ENCODE measurements at places on chromosomes 16 and 17.

- no peak for DNase-seq
These were observed 477.4 kb downstream of the SLC39A11 start for GRCh38 chr17:72614871-72615626.

DNA sequence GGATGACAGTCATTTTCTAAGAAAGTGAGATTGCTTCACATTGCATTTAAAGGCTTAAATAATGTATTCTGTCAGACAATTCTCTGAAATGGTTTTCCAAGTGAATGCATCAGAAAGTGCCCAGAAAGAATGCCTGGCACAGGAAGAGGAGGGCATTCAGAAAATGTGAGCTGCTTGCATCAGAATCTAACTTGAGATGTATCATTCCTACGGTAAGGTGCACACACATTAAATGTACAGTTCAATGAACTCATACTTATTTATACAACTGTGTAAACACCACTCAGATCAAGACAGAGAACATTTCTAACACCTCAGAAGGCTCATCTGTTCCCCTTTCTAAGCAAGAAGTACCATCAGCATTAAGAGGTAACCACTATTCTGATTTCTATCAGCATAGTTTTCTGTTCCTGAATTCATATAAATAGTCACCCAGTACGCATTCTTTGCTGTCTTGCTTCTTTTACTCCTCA, 638.0 kb downstream of the MAF start:
- DNase-seq = no peak

DNA sequence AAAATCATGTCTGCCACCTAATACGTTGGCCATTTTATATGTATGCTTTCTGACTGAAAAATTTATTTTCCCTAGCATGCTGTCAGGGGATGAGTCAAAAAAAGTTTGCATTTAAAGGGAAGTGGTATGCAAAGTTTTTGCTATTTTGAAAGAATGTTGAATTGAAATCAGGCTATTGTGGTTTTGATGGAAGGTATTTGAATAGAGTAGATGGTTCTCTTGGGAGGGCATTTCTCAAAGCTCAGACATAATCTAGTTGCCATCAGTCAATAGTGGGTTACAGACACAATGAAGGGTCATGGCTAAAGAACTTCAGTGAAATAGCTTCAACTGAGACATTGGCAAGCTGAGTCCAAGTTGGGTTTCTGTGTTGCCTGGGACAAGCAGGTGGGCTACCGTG, 102.4 kb downstream of the MAP2K6 start:
- peak; percentile 33 for DNase-seq

- no peak for DNase-seq
These were observed 70.1 kb upstream of the MPHOSPH6 start for GRCh38 chr16:82240111-82240510.

DNA sequence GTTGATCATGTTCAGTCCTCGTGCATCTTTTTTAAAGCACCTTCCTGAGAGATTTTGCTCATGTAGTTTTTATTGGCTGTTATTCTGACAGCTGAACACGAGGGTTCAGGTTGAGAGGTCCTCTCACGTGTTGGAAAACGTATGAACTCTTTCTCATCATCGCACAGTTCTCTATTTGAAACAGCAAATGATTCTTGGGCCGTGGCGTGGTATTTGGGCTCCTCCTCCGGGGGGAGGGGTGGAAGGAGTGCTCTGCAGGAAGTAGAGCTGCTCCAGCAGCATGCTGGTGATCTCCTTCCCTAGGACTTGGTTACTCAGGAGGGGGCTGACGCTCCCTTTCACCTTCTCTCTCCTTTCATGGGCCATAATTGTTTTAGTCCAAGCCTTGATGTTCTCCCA, 70.4 kb downstream of the KSR1 start:
- no peak for DNase-seq

DNA sequence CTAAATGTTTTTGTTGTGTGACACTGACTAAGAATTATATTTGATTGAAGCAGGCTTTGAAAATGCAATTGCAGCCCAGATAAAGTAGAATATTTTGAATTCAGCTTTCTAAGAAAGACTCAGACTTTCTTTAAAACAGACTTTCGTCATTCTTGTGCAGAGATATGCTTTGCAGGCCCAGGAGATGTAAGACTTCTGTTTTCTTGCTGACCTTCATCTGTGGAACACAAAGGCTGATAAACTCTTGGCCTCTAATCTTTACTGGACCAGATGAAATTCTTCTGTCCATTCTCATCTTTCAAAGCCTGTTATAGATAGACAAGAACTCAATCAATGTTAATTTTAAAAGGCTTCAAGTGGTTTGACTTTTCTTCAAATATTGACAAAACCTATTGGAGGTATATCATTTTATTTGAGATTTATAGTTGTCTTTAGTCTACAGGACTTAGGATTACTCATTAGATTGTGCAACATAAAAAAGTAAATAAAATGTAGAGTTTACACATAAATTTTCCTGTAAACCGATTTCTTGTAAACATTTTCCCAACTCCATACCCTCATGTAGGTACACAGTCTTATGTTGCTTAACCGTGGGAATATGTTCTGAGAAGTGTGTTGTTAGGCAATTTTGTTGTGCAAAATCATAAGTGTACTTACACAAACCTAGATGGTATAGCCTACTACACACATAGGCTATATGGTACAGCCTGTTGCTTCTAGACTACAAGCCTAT, 94.2 kb downstream of the MAP2K4 start:
- DNase-seq = no peak

DNA sequence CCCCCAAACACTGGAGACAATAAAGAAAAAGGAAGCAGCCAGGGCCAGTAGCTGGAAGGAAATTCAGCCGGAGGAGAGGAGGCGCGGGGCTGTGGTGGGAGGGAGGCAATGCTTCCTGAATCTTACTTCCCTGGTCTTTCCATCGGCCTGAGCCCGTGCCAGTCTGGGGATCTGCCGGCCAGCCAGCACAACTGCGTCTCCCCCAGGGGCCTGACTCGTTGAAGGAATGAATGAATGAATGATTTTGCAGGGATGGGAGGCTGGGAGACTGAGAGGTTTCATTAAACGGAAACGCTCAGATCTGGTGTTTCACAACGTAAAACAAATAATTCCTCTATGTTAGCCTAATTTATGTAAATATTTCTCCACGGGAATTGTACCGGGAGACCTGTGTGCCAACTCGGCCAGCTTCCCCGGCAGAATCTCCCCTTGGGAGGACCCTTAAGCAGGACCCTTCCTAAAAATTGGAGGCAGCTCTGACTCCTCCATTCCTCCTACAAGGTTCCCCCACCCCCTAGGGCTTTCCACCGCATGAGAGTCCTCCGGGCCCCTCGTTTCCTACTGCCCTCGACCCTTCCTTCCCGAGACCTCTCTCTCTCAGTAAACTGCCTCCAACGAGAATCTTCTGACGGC, 1.3 kb upstream of the BAIAP2 start:
- DNase-seq = no peak

- no peak for DNase-seq
These were observed 16.6 kb upstream of the G6PC1 start for GRCh38 chr17:42883802-42884558.

DNA sequence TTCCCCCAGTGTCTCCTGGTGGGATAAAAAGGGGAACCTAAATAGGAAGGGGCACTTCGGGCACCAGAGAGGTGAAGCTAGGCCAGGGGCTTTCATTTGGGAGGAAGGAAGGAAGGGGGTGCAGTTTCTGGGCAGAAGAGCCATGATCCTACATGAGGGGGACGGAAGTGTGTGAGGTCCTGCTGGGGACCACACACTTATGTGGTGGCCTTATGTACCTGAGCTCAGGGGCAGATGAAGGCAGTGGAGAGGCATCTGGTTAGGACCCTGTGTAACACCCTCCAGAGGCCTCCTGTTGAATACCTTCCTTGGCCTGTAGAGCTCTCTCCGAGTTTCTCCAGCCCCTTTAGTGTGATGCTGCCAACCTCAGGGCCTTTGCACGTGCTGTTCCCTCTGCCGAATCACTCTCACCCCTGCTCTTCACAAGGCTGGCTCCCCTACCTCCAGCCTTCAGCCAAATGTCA, 21.2 kb downstream of the IGFBP4 start:
- no peak for DNase-seq

DNA sequence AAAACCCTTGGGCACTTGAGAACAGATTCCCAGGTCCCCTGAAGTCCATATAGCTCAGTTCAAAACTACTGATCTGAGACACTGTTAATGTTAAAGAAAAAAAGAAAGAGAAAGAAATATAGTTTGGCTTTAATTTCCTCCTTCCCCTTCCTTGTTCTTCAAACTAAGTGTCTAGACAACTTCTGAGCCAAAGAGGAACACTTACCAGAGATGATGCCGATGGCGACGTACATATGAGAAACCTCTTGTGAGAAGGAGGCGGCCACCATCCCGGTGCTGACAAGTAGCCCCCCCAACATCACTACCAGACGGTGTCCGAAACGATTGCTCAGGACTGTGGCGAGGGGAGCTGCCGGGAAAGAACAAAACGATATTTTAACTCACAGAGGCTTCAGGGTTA, 17.2 kb downstream of the SLC16A6 start:
- DNase-seq = no peak

- peak; percentile 72 for DNase-seq
These were observed 471.2 kb upstream of the HSBP1 start for GRCh38 chr16:83336603-83337002.

GRCh38 chr16:50818380-50818779, 76.5 kb downstream of the CYLD start:
- no peak for DNase-seq

- DNase-seq = peak; percentile 76
These were observed 24.8 kb upstream of the MAP3K14 start for GRCh38 chr17:45341533-45342158.

- DNase-seq = no peak
These were observed 2.9 kb downstream of the GLP2R start for GRCh38 chr17:9828296-9829295.

DNA sequence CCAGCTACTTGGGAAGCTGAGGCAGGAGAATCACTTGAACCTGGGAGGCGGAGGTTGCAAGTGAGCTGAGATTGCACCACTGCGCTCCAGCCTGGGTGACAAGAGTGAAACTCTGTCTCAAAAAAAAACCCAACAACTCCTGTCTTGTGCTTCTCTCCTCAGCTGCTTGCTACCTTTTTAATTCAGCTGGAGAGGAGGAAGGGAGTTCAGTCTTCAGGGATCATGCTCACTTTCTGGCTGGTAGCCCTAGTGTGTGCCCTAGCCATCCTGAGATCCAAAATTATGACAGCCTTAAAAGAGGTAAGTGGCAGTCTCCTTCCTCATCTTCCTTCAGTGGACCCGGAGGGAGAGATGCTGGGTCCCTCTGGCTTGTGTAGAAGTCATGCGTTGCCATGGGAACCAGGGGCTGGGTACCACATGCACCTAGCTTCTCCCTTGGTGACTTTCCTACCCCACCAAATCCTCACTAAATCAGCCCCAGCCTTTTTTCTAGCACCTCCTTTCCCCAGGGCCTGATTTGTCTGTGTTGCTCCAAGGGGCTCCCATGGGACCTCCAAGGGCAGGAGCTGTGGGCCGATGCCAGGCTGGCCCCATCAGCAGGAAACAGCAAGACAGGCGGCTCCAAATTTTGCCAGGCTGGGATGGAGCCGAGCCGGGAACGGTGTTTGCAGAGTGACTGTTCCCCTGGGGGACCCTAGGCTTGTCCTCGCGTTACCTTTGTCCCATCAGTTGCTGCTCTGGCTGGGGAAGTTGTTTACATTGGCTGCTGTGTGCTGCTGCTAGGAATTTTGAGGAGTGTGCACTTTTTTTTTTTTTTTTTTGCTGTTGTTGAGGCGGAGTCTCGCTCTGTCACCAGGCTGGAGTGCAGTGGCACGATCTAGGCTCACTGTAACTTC, 65.2 kb downstream of the ABCC1 start:
- DNase-seq = no peak

GRCh38 chr17:76397184-76397583, 12.8 kb downstream of the SPHK1 start:
- no peak for DNase-seq

- peak; percentile 28 for DNase-seq
These were observed 100.8 kb downstream of the ABCC12 start for GRCh38 chr16:48054881-48055601.

GRCh38 chr17:50079334-50080095, 15.6 kb upstream of the PDK2 start:
- DNase-seq = no peak

GRCh38 chr17:31869797-31870568, 10.9 kb upstream of the COPRS start:
- DNase-seq = peak; percentile 10

DNA sequence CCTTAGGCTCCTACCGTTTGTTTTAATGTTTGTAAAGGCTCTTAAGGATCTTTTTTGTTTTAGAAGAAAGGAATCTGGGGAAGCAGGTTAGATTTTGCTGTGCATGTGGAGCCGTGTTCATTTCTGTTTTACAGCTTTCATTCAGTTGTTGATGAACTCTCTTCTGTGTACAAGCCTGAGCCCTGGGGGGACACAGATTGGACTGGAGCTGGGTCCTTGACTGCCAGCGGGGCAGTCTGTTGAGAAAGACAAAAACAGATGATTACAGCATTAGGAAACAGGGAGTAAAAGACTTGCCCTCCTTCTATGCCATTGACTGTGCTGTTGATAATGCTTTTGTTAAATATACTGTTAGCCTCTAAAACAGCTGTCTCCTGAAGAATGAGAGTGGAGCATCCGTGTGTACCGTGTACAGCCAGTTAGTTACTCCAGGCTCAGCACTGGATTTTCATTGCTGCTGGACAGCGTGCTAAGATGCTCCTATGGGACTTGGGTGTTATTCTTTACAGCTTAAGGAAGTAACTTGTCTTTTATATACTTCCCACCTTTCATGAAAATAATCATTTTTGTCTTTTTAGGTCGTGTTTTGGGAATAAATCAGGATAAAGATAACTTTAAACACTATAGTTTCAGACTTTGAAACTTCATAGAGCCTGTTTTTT, 3.2 kb downstream of the MAP1LC3B start:
- no peak for DNase-seq

DNA sequence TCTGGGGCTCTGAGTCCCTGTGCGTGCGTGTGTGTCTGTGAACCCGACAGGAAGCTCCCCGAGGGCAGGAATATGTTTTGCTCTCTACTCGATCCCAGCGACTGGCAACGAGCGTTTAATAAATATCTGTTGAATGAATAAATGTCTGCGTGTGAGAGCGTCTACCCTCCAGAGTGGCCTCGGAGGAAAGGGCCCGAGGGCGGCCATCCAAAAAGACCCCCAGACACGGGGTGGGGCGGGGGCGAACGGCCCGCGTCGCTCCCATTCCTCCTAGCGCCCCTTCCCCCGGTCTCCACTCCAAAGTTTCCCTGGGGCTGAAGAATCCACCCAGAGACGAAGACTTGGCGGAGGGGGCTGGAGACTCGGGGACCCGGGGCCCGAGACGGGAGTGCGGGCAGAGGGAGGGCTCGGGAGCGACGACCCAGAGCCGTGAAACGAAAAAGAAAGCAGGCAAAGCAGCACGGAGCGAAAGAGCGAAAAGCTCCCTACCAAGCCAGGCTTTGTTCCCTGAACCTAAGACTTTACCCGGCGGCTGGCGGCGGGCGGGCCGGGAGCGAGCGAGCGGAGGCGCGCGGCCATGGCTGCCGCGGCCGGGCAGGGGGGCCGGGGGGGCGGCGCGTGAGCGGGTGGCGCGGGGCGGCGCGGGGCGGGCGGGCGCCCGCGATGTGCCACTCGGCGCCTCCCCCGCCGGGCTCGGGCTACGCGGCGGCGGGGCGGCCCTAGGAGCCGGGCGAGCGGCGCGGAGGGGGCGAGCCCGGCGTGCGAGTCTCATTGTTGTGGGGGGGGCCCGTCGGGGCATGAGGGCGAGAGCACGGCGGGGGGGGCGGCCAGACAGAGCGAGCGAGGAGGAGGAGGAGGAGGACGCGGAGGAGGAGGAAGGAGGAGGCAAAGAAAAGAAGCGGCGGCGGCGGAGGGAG, at the start of gene MLLT6:
Gene MLLT6 (plus strand): TSS at position 668 of the 917 bp plus-strand sequence. CDS start 360 bp downstream, outside the sequence.
- peak; percentile 59 for DNase-seq

- DNase-seq = no peak
These were observed 22.3 kb upstream of the N4BP1 start for GRCh38 chr16:48632137-48632774.
